Nephron progenitor cell (in vitro differentiated cells): ENCODE measurements at places on chromosomes 6 and 20.

DNA sequence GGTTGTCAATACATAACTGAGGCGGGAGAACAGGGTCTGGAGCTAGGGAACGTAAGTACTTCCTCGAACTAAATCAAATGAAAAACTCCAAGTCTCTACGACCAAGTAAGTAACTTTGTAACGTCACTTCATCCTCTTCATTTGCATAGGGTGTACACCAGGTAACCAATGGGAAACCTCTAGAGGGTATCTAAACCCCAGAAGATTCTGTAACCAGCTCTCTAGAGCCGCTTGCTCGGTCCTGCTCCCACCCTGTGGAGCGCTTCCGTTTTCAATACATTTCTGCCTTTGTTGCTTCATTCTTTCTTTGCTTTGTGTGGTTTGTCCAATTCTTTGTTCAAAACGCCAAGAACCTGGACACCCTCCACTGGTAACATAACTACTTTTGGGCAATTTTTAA lies 133.5 kb upstream of the TMEM170B start:
- no peak for DNase-seq

DNA sequence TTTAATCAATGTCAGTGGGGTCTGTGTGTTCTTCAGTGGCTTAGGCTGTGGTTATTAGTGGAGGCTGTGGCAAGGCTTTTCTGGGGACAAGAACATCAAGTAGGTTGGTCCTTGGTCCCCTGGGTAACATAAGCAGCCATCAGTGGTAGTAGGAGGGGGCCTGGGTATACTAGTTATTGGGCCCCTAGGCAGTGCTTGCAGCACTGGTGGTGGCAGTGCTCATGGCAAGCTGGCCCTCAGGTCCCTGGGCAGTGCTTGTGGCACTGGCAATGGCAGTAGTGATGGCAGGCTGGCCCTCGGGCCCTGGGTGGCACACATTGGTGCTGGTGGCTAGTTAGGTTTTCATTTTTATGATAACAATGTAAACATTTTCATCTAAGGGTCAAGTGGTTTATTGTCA lies 32.5 kb upstream of the MAS1 start:
- no peak for DNase-seq

DNA sequence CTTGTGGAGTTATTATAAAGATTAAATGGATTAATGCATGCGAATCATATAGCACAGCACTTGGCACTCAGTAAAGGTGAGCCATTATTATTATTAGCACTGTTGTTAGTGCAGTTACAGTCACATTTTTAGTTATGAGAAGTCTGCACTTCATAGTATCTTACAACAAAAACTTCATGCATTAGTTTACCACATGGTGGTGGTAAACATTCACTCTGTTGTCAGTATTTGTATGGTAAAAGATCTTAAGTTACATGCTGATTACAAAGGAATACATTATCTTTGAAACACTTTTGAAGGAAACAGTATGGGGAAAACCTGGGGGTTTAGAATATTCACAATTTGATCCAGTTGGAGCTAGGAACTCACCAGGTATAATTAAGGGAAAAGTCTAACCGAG lies 20.8 kb downstream of the TMEM14A start:
- no peak for DNase-seq

DNA sequence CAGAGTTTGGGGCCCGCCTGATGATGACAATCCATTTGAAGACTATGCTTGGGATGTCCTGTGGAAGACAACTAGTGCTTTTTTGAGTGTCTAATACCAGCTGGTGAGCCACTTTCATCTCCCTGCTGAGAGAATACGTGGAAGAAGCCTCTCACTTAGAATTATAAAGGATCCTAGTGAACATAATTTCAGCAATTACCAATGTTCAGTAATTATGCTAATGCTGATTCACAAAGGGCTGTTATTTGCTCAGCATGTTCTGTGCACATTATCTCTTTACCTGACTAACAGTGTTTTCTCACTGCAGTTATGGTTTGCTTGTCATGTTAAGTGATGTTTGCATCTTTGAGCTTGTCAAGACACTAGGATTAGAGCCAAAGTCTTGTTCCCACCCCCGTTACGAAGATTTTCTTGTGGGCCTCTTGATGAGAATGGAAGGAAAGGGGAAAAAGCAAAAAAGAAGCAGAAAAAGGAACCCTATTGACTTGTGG lies 282.1 kb upstream of the CHD6 start:
- DNase-seq = no peak

DNA sequence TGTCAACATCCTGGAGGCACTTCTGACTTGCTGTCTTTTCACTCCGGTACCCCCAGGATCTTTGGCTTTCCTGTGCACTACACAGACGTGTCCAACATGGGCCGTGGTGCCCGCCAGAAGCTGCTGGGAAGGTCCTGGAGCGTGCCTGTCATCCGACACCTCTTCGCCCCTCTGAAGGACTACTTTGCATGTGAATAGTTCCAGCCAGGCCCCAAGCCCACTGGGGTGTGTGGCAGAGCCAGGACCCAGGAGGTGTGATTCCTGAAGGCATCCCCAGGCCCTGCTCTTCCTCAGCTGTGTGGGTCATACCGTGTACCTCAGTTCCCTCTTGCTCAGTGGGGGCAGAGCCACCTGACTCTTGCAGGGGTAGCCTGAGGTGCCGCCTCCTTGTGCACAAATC lies 12.0 kb upstream of the MAPRE1 start:
- DNase-seq = peak; percentile 70

- no peak for DNase-seq
Observed at GRCh38 chr6:9494864-9495263, 920.0 kb downstream of the TFAP2A start.

DNA sequence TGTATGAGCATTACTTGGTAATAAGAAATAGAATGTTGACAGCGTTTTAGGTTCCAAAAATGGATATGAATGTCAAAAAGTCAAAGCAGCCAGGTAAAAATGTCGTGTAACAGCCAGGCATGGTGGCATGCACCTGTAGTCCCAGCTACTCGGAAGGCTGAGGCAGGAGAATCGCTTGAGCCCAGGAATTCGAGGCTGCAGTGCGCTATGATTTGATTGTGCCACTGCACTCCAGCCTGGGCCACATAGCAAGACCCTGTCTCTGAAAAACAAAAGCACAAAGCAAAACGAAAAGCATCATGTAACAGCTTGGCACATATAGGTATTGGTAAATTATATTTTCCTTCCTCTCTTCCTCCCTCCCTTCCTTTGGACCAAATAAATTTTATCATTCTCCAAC lies 16.2 kb upstream of the FOXP4 start:
- DNase-seq = no peak

DNA sequence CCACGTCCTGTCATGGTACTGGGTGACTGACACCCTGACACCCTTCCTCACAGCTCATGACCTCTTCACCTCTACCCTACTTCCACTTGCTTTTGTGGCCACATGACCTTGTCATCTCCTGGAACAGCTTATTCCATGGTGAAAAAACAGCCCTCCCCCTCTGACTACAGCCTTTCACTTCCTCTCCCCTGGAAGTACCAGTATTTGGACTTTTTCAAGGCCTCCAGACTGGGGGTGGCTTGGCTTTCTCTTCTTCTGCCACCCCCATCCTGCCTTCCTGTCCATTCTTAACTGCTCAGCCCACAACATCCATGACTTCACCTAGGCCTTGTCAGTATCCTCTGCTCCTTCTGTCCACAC lies 168.4 kb downstream of the CARMIL1 start:
- DNase-seq = no peak

- DNase-seq = peak; percentile 7
Observed at GRCh38 chr6:143673669-143674068, 4.1 kb upstream of the PHACTR2 start.

DNA sequence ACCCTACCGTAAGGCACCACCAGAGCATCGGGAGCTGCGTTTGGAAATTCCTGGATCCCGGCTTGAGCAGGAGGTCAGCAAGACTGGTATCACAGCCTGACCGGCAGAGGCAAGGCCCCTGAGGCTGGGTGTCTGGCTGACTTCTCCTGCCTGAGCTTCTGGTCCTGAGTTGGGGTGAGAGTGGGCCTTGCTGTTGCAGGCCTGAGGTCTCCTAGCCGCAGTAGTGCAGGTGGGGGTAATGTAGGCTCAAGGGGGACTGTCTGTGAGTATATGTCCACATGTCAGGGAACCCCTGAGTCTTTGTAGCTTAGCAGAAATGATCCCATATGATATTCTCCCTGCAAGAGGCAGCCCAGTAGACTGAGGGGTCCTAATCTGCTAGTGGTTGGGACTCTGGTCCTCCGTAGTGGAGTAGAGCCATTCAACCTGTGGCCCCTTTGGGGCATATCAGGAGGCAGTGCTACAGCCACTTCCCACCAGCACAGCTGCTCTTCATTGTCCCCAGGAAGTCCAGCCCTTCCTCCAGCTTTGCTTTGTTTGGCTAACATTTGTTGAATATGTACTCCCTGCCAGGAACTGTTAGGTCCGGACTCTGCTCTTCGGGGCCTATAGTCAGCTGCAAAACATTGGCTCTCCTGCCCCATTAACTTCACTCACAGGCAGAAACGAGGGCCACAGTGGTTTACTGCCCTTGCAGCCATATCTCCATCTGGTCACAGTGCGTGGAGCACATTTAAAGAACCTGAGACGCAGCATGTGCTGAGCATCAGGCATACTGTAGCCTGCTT lies 10.9 kb downstream of the LRRC73 start:
- no peak for DNase-seq

DNA sequence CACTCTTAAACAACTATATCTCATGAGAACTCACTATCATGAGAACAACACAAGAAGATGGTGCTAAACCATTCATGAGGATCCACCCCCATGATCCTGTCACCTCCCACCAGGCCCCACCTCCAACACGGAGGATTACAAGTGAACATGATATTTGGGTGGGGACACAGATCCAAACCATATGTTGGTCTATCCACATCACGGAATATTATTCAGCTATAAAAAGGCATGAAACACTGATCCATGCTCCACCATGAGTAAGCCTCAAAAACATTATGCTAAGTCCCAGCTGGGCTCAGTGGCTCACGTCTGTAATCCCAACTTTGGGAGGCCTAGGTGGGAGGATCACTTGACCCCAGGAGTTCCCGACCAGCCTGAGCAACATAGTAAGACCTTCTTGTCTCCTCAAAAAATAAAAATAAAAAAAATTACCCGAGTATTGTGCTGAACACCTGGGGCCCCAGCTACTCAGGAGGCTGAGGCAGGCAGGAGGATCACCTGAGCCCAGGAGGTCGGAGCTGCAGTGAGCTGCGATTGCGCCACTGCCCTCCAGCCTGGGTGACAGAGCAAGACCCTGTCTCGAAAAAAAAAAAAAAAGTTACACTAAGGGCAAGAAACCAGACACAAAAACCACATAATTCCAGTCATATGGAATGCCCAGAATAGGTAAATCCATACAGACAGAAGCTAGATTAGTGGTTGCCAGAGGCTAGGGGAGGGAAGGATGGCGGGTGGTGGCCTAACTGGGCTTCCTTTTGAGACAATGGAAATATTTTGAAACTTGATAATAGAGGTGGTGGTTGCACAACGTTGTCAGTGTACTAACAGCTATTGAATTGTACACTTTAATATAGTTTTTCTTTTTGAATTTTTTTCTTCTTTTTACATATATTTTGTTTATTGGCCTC lies 43.1 kb downstream of the ZNF217 start:
- DNase-seq = no peak

DNA sequence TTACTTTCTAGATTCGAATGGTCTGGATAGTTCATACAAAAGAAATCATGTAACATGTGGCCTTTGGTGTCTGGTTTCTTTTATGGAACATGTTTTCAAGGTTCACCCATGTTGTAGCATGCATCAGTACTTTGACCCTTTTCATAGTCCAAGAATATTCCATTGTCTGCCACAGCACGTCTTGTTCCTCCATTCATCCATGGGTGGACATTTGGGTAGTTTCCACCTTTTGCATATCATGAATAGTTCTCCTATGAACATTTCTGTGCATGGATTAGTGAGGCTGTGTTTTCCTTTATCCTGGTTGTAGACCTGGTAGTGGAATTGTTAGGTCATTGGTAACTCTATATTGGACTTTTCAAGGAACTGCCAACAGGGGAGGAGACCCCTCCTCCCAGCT lies 31.7 kb downstream of the GSTA3 start:
- no peak for DNase-seq
